ENCODE measurements at places on chromosomes 1 and 21. TPM values are rescaled to one million over a fixed set of nuclear protein-coding genes. Genes with fewer than 3 reads are reported as not detected.

- DNase-seq: peak; percentile 62
- peaks cover 17% of the 10 kb centered on the region for H3K4me1 ChIP-seq
- H3K36me3 ChIP-seq: no peaks in the 10 kb centered on the region
- H3K4me3 ChIP-seq: no peak overlapping the region
- no peak overlapping the region for H3K27ac ChIP-seq
Measured at GRCh38 chr1:86201311-86201710, 44.7 kb upstream of the COL24A1 start.

The SOD1 gene
- 187 TPM for total RNA-seq

The USH2A gene
- under 0.01 TPM for total RNA-seq

The PEAR1 gene
- total RNA-seq: 17.0 TPM

- no peak for DNase-seq
- H3K36me3 ChIP-seq: no peaks in the 10 kb centered on the region
- no peaks in the 10 kb centered on the region for H3K4me1 ChIP-seq
- no peaks in the 10 kb centered on the region for H3K27me3 ChIP-seq
- H3K4me3 ChIP-seq: no peak overlapping the region
- no peak overlapping the region for H3K27ac ChIP-seq
Measured at GRCh38 chr1:113156368-113156767, 83.4 kb downstream of the LRIG2 start.

GRCh38 chr1:111199329-111199728 is 1.1 kb downstream of the DENND2D start:
- H3K4me1 ChIP-seq: no peaks in the 10 kb centered on the region
- H3K36me3 ChIP-seq: no peaks in the 10 kb centered on the region
- H3K27me3 ChIP-seq: no peaks in the 10 kb centered on the region
- no peak overlapping the region for H3K4me3 ChIP-seq
- peak; percentile 32 for DNase-seq
- H3K27ac ChIP-seq: no peak overlapping the region

DNA sequence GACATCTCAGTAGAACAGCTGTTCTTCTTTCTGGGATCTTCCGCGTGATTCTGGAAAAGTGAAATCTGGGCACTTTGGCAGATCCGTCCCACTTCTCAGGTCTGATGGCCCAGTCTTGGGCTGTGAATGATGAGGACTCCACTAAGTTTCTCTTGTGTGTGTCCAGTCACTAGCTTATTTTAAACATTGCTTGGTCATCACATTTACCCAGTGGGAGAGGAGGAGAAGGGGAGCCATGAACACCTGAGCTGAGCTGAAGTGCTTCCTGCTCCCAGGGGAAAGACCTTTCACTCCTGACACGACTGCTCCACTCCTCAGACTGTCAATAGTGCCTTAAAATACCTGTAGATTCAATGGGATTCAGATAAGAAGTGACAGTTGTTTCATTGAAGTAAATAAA is 101.9 kb upstream of the SLC35F3 start:
- DNase-seq: no peak
- H3K4me1 ChIP-seq: no peaks in the 10 kb centered on the region
- H3K27me3 ChIP-seq: no peaks in the 10 kb centered on the region
- no peak overlapping the region for H3K27ac ChIP-seq

- no peaks in the 10 kb centered on the region for H3K4me1 ChIP-seq
- peaks cover 6% of the 10 kb centered on the region for H3K27me3 ChIP-seq
- H3K27ac ChIP-seq: no peak within 1 kb of the TSS
Measured at GRCh38 chr1:237041795-237042525, at the start of gene RYR2. TSS of gene RYR2 (plus strand) at chr1:237042184. CDS start at chr1:237042522, 338 bp downstream.

- DNase-seq: no peak
- H3K27me3 ChIP-seq: no peaks in the 10 kb centered on the region
- H3K36me3 ChIP-seq: peaks cover 25% of the 10 kb centered on the region
- no peak overlapping the region for H3K27ac ChIP-seq
- no peak overlapping the region for H3K4me3 ChIP-seq
Measured at GRCh38 chr1:243233908-243234307, 21.2 kb downstream of the CEP170 start.

DNA sequence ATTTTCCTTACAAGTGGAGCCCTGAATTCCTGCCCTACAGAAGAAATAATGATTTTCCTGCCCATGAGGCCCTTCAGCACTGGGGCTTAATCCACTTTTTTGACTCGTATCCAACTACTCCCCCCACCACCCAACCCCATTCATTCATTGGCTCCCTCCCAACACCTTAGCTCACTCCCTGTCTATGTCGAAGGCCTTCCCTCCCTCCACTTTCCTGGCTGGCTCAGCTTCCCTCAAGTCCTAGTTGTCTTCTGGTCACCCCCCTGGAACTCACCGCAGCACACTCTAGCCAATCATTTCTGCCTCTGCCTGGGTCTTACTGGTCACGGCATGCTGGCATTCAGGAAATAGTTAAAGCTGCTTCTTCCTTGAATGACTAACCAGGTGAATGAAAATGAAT is 118.9 kb downstream of the PGBD5 start:
- H3K4me3 ChIP-seq: no peak overlapping the region
- no peak for DNase-seq
- H3K36me3 ChIP-seq: no peaks in the 10 kb centered on the region
- no peak overlapping the region for H3K27ac ChIP-seq
- H3K4me1 ChIP-seq: peaks cover 9% of the 10 kb centered on the region
- peaks cover under 1% of the 10 kb centered on the region for H3K27me3 ChIP-seq

The KRTAP19-1 gene
- total RNA-seq: not detected

DNA sequence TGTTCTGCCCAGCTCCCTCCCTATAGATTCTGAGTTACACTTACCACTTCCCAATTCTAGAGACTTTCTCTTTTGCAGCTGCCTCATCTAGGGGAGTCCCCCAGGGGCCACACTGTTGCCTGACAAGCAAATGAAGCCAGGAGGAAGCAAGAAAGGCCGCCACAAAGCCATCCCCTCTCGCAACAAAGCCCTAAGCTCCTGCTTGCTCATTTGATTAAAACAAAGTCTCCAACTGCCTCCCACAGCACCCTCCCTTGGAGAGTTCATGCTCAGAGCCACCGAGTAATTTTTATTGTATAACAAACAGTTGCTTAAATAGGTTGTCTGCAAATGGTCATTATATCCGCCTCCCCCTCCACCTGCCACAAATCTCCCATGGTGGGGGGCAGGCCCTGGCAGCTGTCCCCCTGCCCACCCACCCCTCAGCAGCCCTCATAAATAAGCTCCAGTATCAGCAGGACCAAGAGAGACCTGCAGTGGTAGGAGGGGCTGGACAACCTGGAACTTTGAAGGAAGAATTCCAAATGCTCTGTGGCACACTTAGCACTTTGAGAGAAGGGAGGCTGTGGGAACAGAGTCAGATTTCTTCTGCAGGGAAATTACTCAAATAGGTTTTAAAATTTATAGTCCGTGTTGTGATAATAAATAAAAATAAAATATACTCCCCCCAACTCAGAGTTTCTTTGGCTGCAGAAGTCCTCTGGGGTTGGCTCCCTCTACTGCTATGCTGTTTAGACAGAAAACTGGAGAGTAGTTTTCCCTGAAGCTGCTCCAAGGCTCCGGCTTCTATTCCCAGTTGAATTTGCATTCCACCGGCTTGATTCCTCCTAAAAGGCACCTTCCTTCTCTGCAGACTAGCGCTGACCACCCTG is 237.5 kb downstream of the TTLL7 start:
- no peaks in the 10 kb centered on the region for H3K4me1 ChIP-seq
- DNase-seq: no peak
- no peaks in the 10 kb centered on the region for H3K36me3 ChIP-seq
- H3K4me3 ChIP-seq: no peak overlapping the region
- no peak overlapping the region for H3K27ac ChIP-seq

GRCh38 chr1:77399250-77400086 is 117.6 kb downstream of the AK5 start:
- no peaks in the 10 kb centered on the region for H3K36me3 ChIP-seq
- no peak overlapping the region for H3K27ac ChIP-seq
- H3K27me3 ChIP-seq: no peaks in the 10 kb centered on the region
- DNase-seq: no peak

- H3K36me3 ChIP-seq: no peaks in the 10 kb centered on the region
- no peaks in the 10 kb centered on the region for H3K27me3 ChIP-seq
- no peaks in the 10 kb centered on the region for H3K4me1 ChIP-seq
- H3K27ac ChIP-seq: no peak overlapping the region
- no peak overlapping the region for H3K4me3 ChIP-seq
Measured at GRCh38 chr1:15207031-15207828, 39.8 kb upstream of the FHAD1 start.

The SLC2A5 gene
- 22.4 TPM for total RNA-seq

- no peaks in the 10 kb centered on the region for H3K36me3 ChIP-seq
- no peak for DNase-seq
- no peaks in the 10 kb centered on the region for H3K4me1 ChIP-seq
- H3K27me3 ChIP-seq: no peaks in the 10 kb centered on the region
Measured at GRCh38 chr1:76680651-76681050, 186.6 kb upstream of the ST6GALNAC5 start.

DNA sequence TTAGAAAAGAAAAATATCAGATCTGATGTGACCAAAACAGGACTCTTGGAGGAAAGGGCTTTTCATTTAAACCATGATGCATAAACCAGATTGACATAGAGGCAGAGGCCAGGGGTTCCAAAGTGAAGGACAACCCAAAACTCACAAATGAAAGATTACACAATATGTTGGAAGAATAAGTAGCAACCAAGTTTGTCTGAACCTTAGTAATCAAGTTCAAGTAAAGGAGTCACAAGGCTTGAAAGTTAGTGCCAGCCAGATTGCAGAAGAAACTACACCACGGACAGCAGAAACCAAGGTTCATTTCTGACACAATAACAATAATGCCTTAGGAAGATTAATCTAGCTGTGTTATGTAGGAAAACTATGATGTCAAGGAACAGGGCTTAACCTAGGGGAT is 124.6 kb downstream of the ZC3H11B start:
- H3K36me3 ChIP-seq: no peaks in the 10 kb centered on the region
- no peak for DNase-seq
- no peaks in the 10 kb centered on the region for H3K4me1 ChIP-seq
- no peak overlapping the region for H3K27ac ChIP-seq

GRCh38 chr21:43361127-43361492 is 65.8 kb downstream of the SIK1 start:
- H3K4me3 ChIP-seq: no peak overlapping the region
- H3K27me3 ChIP-seq: peaks cover 4% of the 10 kb centered on the region
- DNase-seq: no peak
- H3K4me1 ChIP-seq: no peaks in the 10 kb centered on the region
- H3K36me3 ChIP-seq: no peaks in the 10 kb centered on the region
- H3K27ac ChIP-seq: no peak overlapping the region

DNA sequence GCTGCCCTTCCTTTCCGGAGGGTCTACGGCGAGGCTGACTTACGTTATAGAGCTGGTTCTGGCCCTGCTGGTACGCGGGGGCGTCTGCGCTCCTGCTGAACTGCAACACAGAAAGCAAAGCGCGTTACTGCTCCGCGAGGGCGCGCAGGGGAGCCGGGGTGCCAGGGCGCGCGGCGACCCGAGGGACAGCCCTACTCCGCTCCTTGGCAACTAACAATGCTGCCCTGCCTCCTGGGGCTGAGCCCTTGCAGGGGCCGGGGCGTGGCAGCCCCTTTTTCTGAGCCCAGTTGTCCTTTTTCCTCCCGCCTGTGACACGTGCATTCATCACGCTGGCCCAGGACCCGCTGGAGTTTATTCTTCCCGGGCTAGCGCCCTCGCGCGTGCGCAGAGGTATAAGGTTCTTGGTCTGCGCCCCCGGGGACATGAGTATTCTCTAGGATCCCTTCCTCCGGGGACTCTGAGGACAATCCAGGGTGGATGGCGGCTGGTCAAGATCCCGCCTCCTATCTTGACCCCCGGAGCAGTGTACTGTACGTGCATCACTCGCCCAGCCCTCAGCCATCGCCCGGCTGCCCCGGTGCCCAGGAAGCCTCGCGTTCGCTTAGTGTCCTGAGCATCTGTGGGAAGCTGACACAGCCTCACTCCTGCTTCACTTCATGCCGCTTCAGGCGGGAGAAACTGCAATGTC is 78.9 kb downstream of the CD247 start:
- peak; percentile 91 for DNase-seq
- no peaks in the 10 kb centered on the region for H3K36me3 ChIP-seq

DNA sequence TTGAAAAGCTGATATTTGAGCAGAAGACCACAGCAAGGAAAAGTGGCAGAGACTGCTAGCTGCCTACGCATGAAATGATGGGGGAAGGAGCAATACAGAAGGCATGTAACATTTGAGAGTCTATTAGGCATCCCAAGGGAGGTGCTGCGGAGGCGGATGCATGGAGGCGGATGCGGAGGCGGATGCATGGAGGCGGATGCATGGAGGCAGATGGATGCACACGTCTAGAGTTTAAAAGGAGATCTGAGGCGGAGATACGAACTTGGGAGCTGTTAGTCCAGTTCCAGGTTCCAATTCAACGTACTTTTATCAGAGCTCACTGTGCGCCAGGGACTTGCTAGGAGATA is 744 bp upstream of the DDX20 start:
- no peaks in the 10 kb centered on the region for H3K27me3 ChIP-seq
- H3K27ac ChIP-seq: peak overlapping the region; percentile 99
- DNase-seq: peak; percentile 73
- H3K4me1 ChIP-seq: peaks cover 20% of the 10 kb centered on the region
- H3K4me3 ChIP-seq: peak overlapping the region; percentile 95

GRCh38 chr21:42555756-42556438 is 42.2 kb downstream of the SLC37A1 start:
- DNase-seq: no peak
- H3K27me3 ChIP-seq: no peaks in the 10 kb centered on the region
- H3K36me3 ChIP-seq: no peaks in the 10 kb centered on the region
- no peak overlapping the region for H3K27ac ChIP-seq
- no peak overlapping the region for H3K4me3 ChIP-seq

The SERPINC1 gene
- not detected for total RNA-seq

DNA sequence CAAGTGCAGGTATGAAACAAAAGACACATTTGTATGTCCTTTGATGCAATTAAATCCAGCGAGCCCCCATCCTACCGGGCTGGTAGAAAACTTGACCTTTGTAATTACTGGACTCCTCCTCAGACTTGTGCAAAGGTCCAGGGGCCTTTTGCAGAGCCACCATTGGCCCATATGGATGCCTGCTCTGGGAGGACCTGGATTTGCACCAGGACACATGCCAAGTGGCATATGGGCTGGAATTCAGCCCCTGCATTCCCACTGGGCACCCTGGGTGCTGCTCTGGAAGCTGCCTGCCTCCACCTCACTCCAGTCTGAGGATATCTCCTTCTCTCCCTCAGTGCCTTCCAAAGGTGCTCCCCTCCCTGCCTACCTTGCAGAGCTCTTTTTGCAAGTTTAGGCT is 36.0 kb downstream of the LACTBL1 start:
- no peaks in the 10 kb centered on the region for H3K4me1 ChIP-seq
- DNase-seq: no peak
- H3K27me3 ChIP-seq: peaks cover 5% of the 10 kb centered on the region
- H3K4me3 ChIP-seq: no peak overlapping the region
- H3K36me3 ChIP-seq: no peaks in the 10 kb centered on the region

- no peaks in the 10 kb centered on the region for H3K27me3 ChIP-seq
- H3K4me1 ChIP-seq: peaks cover 49% of the 10 kb centered on the region
- H3K36me3 ChIP-seq: peaks cover 46% of the 10 kb centered on the region
- H3K27ac ChIP-seq: peak overlapping the region; percentile 83
- H3K4me3 ChIP-seq: no peak overlapping the region
Measured at GRCh38 chr1:151314137-151314875, 12.9 kb downstream of the PI4KB start.

The LCE1E gene
- not detected for total RNA-seq

DNA sequence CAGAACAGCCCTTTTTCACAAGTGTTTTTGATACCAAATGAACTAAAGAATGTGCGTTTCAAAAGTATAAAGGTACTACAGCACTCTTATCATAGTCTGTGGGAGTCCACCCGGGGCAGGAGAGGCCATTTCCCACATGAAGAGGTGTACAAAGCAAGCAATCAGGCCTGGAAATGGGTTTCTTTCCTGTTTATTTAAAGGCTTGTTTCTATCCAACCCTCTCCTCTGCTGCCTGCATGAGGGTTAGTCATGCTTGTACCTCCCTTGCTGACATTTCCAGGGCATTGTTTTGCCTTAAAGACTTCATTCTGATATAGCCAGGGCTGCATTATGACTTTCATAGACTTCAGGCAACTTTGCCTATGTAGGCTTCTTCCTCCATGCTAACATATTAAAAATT is 11.6 kb downstream of the SELP start:
- no peak for DNase-seq
- no peaks in the 10 kb centered on the region for H3K4me1 ChIP-seq
- H3K4me3 ChIP-seq: no peak overlapping the region
- H3K27me3 ChIP-seq: peaks cover 2% of the 10 kb centered on the region
- H3K27ac ChIP-seq: no peak overlapping the region

Measured in osteoblast (primary cell).